ENCODE measurements at places on chromosomes 5 and 9.

GRCh38 chr9:35767458-35767857 is 13.4 kb upstream of the MSMP start:
- no peak for DNase-seq

DNA sequence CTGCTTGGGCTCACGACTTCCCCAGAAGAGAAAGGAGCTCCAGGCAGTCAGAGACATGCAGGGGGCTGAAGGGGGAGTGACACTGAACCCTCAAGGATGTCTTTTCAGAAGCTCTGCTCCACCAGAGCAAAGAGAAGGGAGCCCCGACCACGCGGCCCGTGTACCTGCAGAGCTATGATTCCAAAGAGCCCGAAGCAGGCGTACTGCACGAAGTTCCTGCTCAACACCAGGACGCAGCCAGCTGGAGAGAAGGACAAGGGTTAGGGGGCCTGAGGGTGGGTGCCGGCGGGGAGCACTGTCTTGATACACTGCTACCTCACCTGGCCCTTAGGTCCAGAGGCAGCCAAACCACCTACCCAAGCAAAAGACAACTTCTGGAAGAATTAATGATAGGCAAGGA is 9.4 kb downstream of the SURF4 start:
- no peak for DNase-seq

- no peak for DNase-seq
These were observed 17.1 kb upstream of the SPEF2 start for GRCh38 chr5:35600591-35600990.

DNA sequence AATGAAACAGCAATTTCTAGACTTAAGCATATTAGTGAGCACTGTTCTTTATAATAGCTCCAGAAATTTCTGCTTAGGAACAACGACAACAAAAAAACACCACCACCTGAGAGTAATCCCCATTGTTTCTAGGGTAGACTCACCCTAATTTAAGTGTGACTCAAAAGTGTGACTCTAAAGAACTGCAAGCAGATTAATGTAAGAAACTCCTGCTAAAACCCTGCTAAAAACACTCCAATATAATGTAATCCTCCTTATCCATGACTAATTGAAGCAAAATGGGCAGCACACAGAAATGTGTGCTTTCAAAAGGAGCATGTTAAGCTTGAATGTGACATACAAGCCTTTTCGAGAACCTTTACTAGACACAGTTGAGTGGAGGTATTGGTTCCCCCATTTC is 296.0 kb downstream of the EPB41L4A start:
- DNase-seq, result no peak

- no peak for DNase-seq
These were observed 31.7 kb upstream of the SCAMP1 start for GRCh38 chr5:78328585-78329173.

DNA sequence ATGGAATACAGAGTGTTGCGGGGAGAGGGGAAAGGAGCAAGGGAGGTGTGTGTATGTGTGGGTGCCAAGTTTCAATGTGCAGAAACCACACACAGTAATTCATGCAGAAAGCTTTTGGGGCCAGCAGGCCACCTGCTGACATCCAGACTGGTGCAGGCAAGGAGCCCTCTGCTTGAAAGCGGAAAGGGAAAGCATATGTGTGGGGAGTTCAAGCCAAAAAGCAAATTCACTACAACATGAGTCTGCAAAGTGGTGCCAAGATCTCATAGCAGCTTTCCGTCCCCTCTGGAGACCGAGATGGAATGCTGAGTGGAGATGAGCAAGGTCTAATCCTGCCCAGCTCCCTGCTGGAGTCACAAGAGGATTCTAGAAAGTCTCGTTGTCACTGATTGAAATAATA is 159.7 kb upstream of the VLDLR start:
- no peak for DNase-seq

DNA sequence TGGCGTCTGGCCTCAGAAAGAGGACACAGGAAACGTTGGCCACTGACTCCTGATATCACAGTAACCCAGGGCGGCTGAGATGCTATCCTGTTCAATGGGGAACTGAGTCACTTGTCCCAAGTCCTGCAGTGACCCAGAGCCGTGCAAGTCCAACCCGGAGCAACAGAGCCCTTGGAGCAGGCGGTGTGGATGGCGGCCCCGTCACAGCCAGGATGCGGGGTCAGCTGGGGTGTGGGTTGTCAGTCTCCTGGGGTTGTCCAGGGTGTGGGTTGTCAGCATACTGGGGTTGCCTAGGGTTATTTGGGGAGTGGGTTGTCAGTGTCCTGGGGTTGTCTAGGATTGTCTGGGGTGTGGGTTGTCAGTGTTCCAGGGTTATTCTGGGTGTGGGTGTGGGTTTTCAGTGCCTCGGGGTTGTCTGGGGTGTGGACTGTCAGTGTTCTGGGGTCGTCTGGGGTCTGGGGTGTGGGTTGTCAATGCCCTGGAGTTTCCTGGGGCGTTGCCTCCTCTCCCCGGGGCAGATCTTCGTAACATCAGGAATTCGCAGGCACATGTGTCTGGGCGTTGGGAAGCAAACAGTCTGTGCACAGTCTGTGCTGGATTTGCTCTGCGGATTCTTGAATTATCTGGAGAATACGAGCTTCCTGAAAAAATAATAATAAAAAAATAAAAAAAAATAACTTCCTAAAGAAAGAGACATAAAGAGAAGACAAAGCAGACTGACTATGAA is 257.5 kb downstream of the PARP8 start:
- DNase-seq, result no peak
